ENCODE measurements at places on chromosomes 4 and X.

DNA sequence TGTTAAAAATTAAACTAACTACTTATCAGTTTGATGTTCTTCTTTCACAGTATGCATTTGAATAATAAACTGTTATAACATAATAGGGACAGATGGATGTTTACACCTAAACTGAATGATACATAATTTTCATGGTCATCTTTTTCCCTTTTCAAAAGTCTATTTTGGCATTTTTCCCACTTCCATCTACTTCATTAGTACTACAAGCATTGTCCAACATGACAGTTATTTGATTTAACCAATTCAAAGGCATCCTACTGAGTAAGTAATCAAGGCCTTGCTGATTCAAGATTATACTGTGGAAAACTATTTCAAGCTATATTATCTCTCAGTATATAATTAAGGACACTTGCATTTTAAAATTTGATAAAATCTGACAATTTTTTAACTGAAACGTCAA lies 212.9 kb downstream of the FAT4 start:
- peak; percentile 6 for DNase-seq

- DNase-seq: peak; percentile 63
Observed at GRCh38 chr4:79576429-79576753, 168.4 kb upstream of the GK2 start.

DNA sequence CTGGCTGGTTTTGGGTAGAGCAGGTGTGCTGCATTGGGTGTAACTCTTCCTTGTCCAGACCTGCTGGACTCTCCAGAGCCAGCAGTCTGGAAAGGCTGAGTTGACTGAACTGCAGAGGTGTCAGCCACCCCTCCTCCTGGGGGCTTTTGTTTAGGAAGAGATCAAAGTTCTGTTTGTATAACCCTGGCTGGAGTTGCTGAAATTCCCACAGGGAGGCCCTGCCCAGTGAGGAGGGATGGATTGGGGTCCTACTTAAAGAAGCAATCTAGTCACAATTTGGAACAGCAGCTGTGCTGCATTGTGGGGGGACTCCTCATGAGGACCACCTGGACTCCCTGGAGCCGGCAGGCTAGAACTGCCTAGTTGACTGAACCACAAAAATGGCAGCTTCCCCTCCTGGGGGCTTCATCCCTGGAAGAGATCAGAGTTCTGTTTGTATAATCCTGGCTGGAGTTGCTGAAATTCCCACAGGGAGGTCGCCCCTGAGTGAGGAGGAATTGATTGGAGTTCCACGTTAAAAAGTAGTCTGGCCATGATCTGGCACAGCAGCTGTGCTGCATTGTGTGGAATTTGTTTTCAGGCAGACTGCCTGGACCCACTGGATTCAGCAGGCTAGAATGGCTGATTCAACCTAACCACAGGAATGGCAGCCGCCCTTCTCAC lies 264.9 kb upstream of the ZC4H2 start:
- DNase-seq: no peak

- no peak for DNase-seq
Observed at GRCh38 chr4:19123681-19124080, 1102.1 kb upstream of the LCORL start.

DNA sequence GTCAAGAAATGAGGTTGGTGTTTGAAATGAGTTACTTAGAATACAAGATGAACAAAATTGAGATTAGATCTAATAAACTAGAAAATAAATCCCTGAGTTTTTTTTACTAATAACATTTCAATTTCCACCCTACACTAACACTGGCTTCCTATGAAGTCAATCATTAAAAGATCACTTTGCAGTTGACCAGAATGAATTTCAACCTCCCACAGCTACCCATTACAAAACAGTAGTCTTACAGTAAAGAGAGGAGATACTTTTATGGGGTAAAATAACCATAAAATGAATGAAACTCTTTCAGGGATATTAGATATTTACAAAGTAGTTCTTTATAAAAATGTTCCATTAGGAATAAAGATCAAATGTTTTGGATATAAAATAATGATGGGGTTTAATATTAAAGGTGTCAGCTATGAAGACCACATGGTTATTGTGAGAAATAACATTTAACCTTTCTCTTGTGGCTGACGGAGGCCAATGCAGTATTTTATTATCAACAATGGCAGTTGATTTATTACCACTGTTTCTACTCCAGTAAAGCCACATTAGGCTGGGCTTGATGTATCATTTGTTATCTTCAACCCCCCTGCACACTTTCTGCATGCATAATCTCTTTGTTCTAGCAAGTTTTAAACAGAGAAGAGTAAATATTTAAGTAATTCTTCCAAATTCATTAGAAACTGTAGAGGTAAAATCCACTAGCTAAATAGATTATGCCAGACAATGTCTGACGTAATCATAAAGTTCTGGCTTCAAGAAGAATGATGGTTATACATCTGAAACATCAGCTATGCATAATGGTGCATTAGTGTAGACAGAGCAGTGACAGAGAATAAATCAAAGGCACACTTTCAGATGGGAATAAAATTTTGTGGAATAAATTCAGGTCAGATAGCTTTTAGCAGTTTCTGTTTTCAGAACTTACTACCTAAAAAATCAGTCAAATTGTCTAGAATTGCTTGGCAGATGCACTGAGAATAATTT lies 516.6 kb downstream of the PCDH18 start:
- no peak for DNase-seq

DNA sequence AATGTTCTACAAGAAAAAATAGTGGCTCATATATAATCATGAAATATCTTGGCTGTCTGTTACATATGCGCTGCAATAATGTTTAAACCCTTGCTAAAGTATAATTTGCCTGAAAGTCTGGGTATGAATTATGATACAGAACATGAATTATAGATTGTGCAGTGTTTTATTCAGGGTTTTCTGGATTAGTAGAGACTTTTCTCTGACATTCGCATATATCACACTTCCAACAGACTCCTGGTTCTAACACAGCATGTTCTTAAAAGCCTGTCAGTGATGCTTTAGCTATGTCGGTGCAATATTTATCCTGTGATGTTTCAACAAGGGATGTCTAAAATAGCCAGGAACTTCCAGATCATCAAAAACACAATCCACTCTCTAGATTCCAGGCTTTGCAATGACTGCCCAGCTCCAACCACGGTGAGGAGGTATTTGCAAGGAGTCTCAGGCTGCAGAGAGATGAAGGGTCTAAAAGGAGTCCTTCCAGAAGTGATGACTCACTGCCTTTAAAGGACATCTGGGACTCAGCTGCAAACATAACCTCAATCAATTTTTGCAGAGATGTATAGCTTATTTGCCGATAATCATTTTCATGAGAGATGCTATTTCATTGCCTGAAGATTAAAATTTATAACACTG lies 69.4 kb downstream of the RWDD4 start:
- DNase-seq: no peak

DNA sequence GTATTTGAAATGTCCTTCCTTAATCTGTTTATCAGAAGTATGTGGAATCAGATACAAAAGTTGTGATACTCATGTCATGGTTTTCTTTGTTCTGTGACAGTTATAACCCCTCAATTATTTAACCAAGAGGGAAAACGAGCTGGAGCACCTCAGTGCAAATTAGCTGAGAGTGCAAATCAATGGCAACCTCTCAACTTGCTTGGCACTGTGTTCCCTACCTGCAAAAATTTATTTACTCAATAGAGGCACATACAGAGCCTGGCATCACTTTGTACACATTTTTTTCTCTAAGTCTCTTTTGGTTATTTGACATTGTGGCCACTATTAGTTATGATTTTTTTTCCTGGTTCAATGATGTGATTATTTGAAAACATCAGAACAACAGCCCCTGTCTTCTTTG lies 186.2 kb downstream of the STIM2 start:
- DNase-seq: no peak

- no peak for DNase-seq
Observed at GRCh38 chr4:127469542-127469941, 163.2 kb upstream of the INTU start.

GRCh38 chr4:125131891-125132680 lies 182.7 kb upstream of the FAT4 start:
- no peak for DNase-seq

DNA sequence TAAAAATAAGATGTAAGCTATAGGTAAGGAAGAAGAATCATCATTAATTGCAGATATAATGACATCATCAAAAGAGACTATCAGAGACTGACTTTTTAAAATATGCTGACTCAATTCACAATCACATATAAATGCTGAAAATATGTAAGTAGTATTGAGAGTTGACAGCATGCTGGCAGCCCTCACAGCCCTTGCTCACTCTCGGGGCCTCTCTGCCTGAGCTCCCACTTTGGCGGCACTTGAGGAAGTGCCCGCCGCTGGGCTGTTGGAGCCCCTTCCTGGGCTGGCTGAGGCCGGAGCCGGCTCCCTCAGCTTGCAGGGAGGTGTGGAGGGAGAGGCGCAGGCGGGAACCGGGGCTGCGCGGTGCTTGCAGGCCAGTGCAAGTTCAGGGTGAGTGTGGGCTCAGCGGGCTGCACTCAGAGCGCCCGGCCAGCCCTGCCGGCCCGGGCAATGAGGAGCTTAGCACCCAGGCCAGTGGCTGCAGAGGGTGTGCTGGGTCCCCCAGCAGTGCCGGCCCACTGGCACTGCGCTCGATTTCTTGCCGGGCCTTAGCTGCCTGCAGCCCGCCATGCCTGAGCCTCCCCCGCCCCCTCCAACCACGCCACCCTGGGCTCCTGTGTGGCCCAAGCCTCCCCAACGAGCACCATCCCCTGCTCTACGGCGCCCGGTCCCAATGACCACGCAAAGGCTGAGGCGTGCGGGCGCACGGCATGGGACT lies 68.9 kb downstream of the RAB28 start:
- no peak for DNase-seq

GRCh38 chr4:149108626-149109025 lies 666.4 kb upstream of the NR3C2 start:
- no peak for DNase-seq
